ENCODE measurements at places on chromosomes 6 and 20. TPM values are rescaled to one million over a fixed set of nuclear protein-coding genes. Genes with fewer than 3 reads are reported as not detected.

DLL1 gene
- 0.12 TPM for total RNA-seq

DDX43 gene
- not detected for total RNA-seq

ATP9A gene
- total RNA-seq = 1.4 TPM

TNFRSF21 gene
- 0.07 TPM for total RNA-seq

ADTRP gene
- not detected for total RNA-seq

GPX5 gene
- not detected for total RNA-seq

ECT2L gene
- not detected for total RNA-seq

MRPL2 gene
- total RNA-seq = 41.7 TPM

MLN gene
- total RNA-seq = not detected

KHDC3L gene
- not detected for total RNA-seq

COL12A1 gene
- total RNA-seq = not detected

MATN4 gene
- 0.31 TPM for total RNA-seq

NKAIN4 gene
- total RNA-seq = not detected

LINC00237 gene
- total RNA-seq = not detected

TBX18 gene
- total RNA-seq = not detected

LRRC1 gene
- total RNA-seq = 1.00 TPM

ANKRD66 gene
- total RNA-seq = not detected

HLA-DPA1 gene
- 145 TPM for total RNA-seq

LAMA2 gene
- total RNA-seq = 0.36 TPM

MUCL3 gene
- total RNA-seq = not detected

TRIM31 gene
- total RNA-seq = not detected

SMOC2 gene
- not detected for total RNA-seq

SLC22A16 gene
- total RNA-seq = not detected

PSMB1 gene
- 204 TPM for total RNA-seq

MYO6 gene
- 6.8 TPM for total RNA-seq

GNAS-AS1 gene
- total RNA-seq = 0.29 TPM

EGFL8 gene
- 15.0 TPM for total RNA-seq

WFDC2 gene
- not detected for total RNA-seq

SLC25A27 gene
- not detected for total RNA-seq

HLA-DOA gene
- total RNA-seq = 22.1 TPM

GRM4 gene
- not detected for total RNA-seq

RIPPLY2 gene
- total RNA-seq = not detected

IPCEF1 gene
- 45.9 TPM for total RNA-seq

ALDH5A1 gene
- total RNA-seq = 3.1 TPM

C6orf15 gene
- total RNA-seq = not detected

FNDC11 gene
- total RNA-seq = 0.31 TPM

SNRPB gene
- total RNA-seq = 316 TPM

PRL gene
- not detected for total RNA-seq

HLA-DQA1 gene
- total RNA-seq = 7.8 TPM

OR2B6 gene
- not detected for total RNA-seq

HTR1B gene
- total RNA-seq = not detected

MDFI gene
- not detected for total RNA-seq

HEY2 gene
- not detected for total RNA-seq

CDSN gene
- total RNA-seq = not detected

TAF4 gene
- 53.6 TPM for total RNA-seq
